ENCODE measurements at places on chromosomes 2 and 18.

DNA sequence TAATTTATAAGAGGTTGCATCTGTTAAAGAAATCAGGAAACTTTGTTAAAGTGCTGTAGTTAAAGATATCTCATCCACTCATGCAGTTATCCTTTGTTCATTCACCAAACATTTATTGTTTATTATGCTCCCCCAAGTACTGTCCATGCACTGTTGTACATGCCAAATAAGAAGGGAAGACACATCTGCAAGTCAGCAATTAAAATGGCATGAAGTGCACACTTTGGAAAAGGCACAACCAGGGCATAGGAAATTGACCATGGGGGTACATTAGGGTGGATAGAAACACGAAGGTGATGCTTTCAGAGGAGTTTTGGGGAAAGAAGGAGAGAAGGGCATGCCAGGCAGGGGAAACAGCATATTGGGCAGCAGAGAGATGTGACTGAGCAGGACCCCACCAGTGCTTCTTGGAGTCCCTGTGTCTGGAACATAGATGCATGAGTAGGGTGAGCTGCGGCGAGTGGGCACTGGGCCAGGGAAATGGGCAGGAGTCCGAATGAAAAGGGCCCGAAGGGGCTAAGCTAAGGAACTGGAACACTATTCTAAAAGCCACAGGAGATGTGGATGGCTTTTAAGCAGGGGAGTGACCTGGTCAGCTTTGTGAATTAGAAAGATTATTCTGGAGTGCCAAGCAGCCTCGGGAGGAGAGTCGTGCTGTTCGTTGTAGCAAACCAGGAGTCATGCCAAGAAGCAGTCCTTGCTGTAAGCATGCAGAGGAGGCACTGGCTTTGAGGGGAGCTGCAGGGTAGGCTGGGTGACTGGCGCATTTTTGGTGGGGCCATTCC lies 316.3 kb downstream of the AGPS start:
- no peak for DNase-seq

DNA sequence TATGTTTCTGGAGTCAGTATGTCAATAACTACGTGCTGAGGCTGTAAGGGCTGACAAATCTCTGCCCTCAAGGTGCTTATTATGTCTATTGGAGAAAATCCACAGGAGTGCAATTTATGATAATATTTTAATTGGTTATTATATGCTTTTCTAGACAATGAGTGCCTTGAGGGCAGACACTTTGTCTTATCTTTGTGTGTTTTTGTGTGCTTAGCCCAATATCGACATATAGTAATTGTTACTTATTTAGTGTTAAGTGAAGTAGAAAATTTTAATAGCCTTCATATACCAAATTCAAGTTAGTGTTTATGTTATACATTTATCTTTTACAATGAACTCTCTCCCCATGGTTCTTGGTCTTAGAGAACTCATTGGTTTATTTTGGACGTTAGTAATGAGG lies 118.9 kb downstream of the WDR7 start:
- DNase-seq = no peak

- DNase-seq = no peak
Measured at GRCh38 chr2:238659231-238659630, 188.7 kb upstream of the TWIST2 start.

DNA sequence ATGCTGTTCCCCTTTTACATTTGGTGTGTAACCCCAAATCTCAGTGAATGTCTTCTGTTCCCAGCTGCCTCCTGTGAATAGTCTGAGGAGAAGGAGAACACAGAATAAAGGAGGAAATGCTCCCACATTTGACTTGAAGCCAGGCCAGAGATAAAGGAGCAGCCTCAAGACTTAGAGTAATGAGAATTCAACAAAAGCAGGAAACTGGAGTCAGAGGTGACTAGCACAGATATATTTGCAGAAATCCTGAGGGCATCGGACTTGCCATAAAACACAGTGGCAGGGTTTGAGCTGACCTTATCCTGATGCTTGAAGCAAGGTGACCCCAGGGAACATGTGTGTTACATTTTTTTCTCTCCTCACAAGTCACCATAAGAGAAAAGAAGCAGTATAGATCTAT lies 291.4 kb upstream of the RND3 start:
- DNase-seq = peak; percentile 86
